Natural killer cell treated with Interleukin-12 subunit alpha and Interleukin-12 subunit beta and Interleukin-15 and Interleukin-18, amount 100 ng/mL, for 72 hours (primary cell): ENCODE measurements at places on chromosomes 1 and 21.

GRCh38 chr21:25385911-25386474, 221.3 kb downstream of the MRPL39 start:
- DNase-seq: no peak

DNA sequence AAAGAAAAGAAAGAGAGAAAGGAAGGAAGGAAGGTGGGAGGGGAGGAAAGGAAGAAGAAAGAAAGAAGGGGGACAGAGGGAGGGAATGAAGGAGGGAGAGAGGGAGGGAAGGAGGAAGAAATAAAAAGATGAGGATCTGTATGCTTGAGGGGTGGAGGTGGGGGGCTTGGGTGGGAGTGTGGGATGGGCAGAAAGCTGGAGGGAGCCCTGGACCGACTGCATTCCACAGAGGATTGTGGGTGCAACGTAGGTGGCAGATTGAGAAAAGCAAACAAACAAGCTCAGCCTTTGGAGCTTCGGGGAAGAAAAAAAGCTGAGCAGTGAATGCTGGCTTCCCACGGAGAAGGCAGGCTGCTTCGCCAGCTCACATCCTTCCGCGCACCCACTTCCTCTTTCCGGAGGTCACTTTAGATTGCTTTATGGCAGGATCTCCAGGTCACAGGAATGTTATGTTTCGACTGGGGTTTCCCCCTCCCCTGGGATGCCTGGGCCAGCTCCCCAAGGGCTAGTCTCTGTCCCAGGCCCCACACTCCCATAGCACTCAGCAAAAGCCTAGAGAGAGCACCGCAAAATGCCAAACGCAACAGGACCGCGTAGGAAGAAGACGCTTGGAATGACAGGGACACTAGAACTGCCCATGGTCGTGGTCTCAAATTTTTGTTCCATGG, 20.7 kb upstream of the LGALS8 start:
- DNase-seq: no peak

- DNase-seq: no peak
Observed at GRCh38 chr1:178086766-178087165, 7.1 kb upstream of the RASAL2 start.

GRCh38 chr1:3683992-3684391, 31.7 kb downstream of the TP73 start:
- no peak for DNase-seq

DNA sequence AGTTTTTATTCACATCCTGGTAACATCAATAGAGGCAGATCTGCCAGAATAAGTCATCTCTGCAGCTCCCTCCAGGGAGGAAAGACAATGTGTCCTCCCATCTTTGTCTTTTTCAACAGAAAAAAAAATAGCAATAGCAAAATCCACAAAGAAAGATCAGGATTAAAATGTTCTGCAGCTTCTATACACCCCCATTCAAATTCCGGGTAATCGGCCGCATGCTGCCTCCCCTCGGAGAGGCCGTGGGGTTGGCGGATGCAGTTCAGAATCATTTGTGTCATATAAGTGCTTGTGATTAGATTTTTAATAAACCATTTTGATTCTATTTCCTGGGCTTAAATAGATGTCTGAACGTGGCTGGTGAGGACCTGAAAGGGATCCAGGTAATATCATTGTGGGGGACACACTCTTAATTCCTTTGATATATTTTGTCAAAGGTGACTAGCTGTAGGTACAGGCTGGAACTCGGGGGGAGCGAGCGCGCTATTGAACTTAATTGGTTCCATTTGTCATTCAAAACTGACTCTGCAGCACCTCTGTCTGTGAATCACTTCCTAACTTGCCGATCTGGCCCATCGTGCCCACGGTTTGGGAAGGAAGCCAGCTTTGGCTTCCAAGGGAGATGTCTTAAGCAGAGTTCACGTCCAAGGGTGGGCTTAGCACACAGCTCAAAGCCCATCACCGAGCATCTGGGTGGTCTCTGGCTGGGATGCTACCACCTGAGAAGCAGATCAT, 85.6 kb upstream of the ARHGEF16 start:
- DNase-seq: no peak

DNA sequence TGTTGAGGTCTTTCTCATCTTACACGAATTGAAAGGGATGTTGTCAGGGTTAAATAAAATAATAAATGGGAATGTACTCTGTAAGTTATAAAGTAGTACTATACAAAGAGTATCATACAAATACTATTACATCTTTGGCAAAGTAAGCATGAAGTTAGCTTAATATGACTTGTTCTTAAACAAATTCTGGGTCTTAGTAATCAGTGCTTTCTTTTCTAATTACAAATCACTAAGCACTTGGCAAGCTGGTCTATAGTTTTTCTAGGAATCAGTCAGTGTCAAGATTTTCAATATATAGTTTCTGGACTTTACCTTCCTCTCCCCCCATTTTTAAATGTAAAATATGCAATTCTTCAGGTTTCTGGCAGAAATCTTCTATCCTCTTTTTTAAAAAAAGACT, 6.9 kb downstream of the LYST start:
- DNase-seq: no peak
